ENCODE measurements at places on chromosomes 12 and 14.
A peak's percentile ranks its signal among the peaks of the same experiment; 100 is the strongest.

GRCh38 chr14:75880512-75880911 is 101.3 kb downstream of the TGFB3 start:
- DNase-seq = no peak

DNA sequence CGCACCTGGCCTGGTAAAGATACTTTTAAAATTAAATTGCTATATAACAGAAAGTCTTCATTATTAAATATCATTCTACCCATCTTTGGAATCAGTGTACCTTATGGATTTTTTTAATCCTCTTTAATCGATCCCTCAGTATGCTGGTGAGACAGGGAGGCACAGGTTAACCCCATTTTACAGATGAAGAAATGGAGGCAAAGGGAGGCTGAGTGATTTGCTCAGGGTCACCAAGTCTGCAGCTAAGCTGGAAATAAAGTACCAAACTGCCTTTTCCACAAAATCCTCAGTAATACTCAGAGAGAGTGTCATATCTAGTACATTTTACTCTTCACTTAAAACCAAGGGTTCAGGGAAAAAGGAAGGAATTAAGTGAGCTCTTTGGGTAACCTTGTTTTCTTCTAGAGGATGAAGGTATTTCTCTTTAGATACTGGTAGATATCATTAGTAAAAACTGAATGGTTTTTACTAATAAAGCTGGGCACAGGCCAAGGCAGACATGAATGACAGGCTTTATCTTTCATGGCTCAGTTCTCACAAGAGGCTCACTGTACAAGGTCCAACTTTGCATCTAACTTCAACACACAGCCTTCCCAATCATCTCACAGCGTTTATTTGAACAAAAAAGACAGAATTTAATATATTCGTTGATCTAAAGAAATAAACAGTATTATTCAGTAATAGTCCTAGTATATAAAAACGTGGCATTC is 35.3 kb upstream of the TTC7B start:
- no peak for DNase-seq

GRCh38 chr12:12562016-12562483 is 613 bp downstream of the DUSP16 start:
- peak; percentile 30 for DNase-seq

DNA sequence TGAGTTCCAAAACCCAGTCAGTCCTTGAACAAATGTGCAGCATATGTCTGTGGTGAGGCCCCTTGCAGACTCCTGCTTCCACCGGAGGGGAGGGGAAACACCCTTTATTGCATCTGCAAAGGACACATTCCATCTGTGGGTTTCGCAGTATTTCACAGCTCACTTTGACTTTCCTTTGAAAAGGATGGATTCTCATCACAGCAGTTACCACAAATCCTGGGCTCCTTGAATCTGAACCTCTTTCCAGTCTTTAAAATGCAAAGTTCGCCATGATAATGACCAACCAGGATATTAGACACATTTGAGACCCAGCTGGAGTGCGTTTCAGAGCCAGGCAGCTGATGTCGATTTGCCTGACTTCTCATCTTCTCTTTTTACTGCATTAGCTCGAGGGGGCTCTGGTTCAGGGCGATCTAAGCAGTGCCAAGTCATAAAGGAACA is 242.4 kb downstream of the SLC15A4 start:
- no peak for DNase-seq

- no peak for DNase-seq
Observed at GRCh38 chr12:71871116-71871515, 31.6 kb downstream of the TBC1D15 start.

DNA sequence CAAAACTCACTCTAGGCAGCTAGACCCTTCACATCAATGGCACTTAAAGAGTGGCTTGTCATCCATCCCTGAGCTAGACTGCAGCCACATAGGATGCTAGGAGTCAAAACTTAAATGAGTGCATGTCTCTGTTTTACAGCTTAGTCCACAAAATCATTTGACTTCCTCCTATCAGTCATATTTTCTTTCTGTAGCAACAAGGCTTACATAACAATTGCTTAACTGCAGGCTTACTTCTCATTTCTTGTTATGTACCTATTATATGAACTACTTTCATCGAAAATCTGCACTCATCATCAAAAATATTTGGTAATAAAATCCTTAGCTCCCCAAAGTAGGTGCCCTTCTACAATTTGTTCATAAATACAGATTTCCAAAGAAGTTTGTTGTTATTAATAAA is 30.1 kb downstream of the CLEC1A start:
- DNase-seq = no peak

- DNase-seq = no peak
Observed at GRCh38 chr12:32260696-32261095, 138.7 kb upstream of the FGD4 start.

- no peak for DNase-seq
Observed at GRCh38 chr14:51185180-51185579, 54.9 kb upstream of the TMX1 start.

GRCh38 chr14:67524634-67524963 is 8.5 kb upstream of the PLEKHH1 start:
- no peak for DNase-seq

DNA sequence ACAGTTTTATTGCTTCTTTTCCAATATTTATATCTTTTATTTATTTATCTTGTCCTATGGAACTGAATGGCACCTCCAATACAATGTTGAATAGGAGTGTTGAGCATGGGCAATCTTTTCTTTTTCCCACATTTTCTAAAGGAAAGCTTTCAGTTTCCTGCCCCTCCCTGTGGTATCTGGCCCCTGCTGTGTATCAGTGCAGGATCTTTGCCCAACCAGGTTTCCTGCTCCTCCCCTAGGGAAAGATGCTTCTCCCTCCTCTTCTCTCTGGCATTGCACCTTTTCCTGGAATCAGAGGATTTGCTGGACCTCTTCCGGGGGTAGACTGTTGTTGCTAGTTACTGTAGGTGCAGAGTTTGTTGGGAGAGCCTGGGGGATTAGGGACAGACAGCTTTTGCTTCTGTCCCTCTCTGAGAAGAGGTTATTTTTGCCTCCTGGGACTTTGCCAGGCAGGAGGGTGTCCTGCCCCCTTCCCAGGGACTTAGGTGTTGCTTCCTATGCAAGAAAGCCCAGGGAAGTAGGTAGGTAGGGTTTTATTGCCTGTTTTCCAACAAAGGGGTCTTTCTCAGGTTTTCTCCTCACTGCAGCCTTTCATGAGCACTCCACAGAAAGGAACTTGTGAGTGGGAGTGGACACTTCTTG is 67.6 kb downstream of the POLR3B start:
- DNase-seq = no peak

DNA sequence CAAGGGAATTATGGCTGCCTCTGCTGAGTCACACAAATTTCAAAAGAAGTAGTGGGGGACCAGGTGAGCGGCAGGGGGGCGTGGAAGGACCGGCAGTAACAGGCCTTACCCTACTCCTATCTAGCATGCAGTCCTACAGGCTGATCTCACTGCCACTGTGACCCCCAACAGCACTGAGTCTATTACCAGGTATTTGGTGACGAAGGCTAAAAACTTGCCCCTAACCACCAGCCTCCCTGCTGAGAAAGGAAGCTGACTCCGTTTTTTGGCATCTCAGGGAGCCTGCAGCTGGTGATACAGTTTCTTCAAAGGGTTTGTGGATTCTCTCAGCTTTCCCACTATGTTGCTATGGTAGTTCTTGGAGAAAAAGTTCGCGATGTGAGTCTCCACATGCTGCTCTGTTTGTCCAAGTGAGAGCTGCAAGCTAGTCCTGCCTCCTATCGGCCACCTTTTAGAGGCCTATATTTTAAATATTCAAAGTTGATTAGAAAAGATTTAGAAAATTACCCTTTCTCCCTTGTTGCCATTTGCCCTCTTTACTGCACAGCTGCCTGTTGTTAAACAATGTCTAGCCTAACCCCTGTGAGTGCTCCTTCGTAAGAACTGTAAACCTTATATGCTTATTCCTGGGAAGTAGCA is 57.1 kb upstream of the SLCO1B1 start:
- no peak for DNase-seq
